ENCODE measurements at places on chromosomes 1 and 21. TPM values are rescaled to one million over a fixed set of nuclear protein-coding genes. Genes with fewer than 3 reads are reported as not detected.

TNN gene
- not detected for total RNA-seq

PLEKHG5 gene
- total RNA-seq, result 15.7 TPM

DNALI1 gene
- 8.0 TPM for total RNA-seq

SUSD4 gene
- total RNA-seq, result not detected

ATAD3B gene
- total RNA-seq, result 20.0 TPM

C1orf87 gene
- 1.0 TPM for total RNA-seq

ACTN2 gene
- total RNA-seq, result 1.6 TPM

BEND5 gene
- 9.2 TPM for total RNA-seq

LRRC8C gene
- 14.9 TPM for total RNA-seq

MRPS21 gene
- 55.3 TPM for total RNA-seq
